ENCODE measurements at places on chromosomes 1 and 21.

GRCh38 chr1:43841321-43842174 lies 92.1 kb upstream of the ARTN start:
- no peak for DNase-seq

DNA sequence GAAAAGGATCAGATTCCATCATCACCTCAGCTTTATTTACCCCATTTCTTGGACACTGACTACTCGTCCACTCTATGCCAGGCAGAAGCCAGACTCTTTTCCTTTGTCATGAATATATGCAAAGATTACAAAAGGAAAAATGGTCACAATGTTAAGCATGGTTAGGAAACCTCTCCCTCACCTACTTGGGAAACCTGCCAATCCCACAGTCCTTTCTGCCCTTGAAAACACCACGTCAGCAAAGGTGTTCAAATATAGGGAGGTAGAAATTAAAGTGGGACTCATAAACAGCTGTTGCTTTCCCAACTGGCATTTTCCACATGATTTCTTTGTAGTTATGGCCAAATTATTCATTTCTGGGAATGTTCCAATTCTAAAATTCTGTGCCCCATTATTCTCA lies 16.2 kb upstream of the ATP13A2 start:
- no peak for DNase-seq

GRCh38 chr21:31599013-31599412 lies 60.5 kb upstream of the SOD1 start:
- DNase-seq: no peak

DNA sequence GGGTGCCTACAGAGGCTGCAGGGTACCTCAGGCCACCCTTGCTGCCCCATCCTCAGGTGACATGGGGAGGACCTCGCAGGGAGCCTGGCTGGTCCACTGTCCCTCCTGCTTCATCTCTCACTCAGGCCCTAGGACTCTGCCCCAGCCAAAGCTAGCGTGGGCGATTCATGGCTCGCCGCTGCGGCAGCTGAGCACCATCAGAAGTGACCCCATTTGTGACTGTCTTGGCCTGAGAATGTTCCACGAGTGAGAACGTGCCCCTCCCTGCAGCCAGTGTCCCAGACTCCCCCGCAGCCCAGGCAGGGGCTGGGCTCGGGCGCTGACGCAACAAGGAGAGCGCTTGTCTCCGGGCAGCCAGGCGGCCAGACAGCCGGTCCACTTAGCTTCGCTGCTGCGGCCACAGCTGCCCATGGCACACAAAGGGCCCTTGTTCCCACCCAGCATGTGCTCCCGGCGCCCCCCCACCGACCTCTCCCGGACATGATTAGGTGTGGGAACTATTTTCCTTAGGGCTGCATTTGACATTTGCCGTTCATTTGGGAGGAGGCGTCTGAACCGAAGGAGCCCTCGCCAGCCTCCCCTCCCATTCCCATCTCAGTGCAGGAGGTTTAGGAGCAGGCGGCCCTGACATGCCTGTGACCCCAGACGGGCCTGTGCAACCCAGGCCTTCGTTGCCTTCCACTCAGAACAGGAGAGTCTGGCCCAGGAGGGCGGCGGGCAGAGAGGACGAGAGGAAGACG lies 19.3 kb upstream of the POFUT2 start:
- no peak for DNase-seq

DNA sequence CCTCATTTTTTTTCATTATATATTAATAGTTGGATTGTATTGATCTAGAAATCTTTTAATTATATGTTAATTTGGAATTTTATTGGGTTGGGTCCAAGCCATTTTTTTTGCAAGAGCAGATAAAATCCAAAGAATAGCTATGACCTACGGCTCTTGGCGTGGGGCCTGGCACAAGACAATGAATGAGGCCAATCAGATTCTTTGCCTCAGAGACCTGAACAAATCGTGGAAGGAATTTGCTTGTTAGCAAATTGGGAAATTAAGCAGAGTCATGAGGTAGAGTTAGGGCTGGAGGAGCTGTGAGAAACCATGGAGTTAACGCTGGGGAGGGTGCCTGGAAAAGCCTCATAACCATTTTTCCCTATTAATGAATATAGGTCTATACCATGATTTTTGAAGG lies 40.1 kb downstream of the CAMSAP2 start:
- DNase-seq: no peak

DNA sequence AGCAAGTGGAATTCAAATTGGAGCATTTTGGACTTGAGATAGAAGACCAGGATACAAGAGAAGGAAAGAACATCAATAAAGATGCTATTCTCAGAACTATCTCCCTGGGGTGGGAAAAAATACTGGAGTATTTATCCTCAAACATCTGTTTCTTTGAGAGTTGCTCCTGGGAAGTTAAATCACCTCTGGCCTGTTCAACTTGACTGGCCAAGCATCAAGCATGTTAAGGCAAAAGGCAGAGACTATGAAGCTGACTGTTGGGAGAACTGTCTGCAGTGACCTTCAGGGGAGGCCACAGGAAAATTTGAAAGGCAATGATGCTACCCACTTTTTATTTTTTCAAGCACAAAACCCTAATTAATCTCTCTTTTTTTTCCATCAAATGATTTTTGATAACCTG lies 239.0 kb downstream of the NTNG1 start:
- no peak for DNase-seq

- no peak for DNase-seq
These were observed 5.1 kb upstream of the MYBPH start for GRCh38 chr1:203180611-203181330.

- DNase-seq: peak; percentile 9
These were observed 17.6 kb downstream of the FAM177B start for GRCh38 chr1:222754366-222755139.

DNA sequence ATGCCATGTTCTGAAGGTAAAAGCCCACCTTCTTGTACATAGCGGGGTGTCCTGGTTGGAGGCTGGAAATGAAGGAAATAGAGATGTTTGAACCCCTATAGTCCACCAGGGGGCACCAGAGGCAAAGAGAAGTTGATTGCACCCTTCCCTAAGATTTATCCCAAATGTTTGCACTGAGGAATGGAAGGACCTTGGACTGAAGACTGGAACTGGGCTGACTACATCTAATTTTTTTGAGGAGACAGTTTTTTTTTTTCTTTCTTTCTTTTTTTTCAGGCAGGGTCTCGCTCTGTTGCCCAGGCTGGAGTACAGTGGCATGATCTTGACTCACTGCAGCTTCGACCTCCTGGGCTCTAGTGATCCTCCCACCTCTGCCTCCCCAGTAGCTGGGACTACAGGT lies 55.3 kb upstream of the EIF4G3 start:
- peak; percentile 68 for DNase-seq

GRCh38 chr1:46133781-46134350 lies 1.4 kb upstream of the PIK3R3 start:
- DNase-seq: peak; percentile 43

DNA sequence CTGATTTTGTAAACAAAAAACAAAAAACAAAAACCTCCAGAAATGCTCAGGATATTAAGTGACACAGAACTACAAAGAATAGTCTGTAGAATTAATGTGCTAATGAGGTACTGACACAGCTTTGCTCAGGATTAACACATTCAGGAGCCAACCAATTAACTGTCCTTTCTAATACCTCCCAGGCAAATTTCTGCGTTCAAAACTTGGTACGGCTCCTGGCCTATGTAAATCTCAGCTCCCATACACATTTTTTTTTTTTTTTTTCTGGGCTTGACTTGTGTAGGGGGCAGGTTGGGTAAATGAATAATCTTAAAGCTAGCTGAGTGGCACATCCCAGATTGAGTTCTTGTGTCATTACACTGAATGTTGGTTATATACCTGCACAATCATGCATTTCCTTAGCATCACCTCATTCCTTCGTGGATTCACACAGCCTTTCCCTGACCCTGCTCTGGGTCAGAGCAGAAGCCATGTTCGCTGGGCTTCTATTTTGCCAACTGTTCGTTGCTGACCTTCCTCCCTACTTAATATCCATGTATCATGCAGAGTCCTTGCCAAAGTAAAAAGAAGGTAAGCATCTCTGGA lies 12.6 kb upstream of the IER5 start:
- DNase-seq: no peak

- no peak for DNase-seq
These were observed 25.0 kb upstream of the SLC2A1 start for GRCh38 chr1:42983693-42984092.

- DNase-seq: no peak
These were observed 1148.5 kb downstream of the PLA2G4A start for GRCh38 chr1:187977298-187977697.

DNA sequence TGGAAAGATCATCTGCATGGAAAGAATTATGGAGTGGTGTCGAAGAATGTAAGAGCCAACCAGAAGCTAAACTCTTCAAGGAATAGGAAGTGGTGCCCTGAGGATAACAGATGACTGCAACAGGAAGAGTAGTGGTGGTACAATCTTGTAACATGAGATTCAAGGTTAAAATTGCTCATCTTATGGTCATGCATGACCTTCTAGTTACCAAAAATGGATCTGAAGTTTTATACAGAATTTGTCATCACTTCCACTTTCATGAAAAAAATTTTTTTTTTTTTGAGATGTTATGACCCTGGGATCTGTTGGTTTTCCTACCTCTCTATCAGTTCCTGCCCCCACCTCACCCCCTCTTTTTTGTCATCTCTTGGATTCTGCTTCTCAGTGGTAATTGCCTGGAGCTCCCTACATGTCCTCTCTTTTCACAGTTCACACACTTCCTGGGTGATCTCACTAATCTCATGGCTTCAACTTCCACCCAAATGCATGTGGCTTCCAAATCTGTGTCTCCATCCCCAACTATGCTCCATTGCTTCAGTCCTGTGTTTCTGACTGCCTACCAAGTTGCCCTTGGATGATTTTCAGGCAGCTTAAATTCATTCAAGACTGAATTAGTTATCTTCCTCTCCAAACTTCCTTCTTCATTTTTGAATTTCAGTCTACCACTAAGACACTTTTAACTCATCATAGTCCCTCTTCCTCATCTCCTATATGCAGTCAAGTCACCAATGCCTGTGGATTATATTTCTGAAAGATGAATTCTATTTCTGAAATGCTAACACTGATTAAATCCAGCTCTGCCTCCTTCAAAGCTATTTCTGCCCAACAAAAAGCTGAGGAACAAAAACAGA lies 48.4 kb downstream of the SLAMF6 start:
- DNase-seq: no peak

- DNase-seq: no peak
These were observed 576.2 kb downstream of the PTPRU start for GRCh38 chr1:29812408-29813135.

DNA sequence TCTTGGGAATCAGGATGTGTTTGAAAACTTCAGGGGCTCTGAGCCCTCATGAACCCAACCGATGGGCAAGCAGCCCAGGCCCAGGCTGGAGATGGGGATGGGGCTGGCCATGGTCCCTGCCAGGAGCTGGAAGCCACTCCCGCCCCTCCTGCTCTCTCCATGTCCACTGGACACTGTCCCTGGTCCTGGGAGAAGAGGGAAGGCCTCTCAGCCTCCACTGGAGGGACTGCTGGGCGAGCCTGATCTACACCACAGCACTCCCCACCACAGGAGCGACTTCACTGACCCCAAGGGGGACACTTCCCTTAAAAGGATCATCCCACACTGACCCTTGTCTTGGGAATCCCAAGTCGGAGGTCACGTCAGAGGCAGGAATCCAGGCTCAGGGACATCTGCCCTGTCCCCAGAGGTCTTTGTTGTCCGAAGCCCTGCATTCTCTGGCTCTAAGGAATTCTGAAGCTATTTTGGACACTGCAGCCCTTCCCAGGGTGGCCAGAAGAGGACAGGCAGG lies 16.9 kb upstream of the COL18A1 start:
- no peak for DNase-seq

DNA sequence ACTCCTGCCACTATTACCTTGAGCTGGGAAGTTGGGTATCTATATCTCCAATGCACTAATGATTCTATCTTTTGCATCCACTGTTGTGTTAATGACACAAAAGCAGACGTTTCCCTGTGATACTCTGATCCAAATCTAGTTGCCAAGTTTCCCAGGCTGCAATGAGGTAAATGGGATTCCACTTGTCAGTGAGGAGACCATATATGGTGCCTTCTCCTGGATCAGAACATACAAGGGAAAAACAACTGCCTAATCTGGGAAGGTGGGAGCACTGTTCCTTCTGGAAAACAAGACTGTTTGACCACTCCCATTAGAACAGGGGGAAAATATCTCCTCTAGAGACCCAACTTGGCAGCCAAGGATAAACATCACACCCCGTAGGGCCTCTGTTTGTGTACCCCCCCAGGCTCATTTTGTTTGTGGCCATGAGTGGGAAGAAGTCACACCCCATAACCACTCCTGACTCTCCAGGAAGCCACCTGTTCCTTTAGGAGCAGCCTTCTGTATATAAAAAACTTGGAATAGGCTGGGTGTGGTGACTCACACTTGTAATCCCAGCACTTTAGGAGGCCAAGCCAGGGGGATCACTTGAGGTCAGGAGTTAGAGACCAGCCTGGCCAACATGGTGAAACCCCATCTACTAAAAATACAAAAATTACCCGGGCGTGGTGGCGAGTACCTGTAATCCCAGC lies 28.5 kb upstream of the SLC6A9 start:
- DNase-seq: peak; percentile 25

DNA sequence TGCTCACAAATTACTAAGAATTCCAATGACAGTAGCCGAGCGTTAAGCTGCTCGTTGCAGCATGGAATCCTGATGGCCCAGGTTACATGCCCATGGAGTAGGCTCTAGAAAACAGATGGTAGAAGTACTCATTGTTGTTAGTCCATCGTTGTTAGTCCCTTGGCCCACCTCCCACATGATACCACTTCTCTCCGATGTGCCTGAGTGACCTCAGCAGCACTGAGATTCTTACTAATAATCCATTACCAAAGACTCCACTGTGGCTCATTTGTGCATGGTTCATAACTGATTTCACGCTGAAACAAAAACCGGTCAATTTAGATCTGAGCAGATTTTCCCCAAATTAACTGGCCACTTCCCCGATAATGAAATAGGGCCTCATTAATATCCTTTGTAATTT lies 772.3 kb upstream of the CXADR start:
- DNase-seq: no peak

DNA sequence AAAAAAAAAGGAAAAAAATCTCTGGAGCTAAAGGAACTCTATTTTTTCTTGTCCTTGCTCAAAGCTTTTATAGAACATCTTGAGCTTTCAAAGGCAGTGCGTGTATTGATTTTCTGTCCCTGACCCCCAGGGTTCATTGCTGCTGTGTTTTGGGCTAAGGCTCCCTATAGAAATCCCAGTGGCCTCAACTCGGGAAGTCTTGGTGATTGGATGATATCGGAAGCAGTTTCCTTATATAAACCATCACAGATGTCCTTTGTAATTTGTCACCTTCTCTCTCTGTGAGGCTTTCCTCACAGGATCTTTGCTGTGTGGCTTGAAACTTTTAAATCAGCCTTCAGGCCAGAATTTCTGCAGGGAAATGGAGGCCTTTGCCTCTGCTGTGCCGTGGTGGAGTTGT lies 397.7 kb downstream of the RPS6KC1 start:
- DNase-seq: no peak

GRCh38 chr1:10626131-10626731 lies 151.5 kb downstream of the PEX14 start:
- DNase-seq: no peak

DNA sequence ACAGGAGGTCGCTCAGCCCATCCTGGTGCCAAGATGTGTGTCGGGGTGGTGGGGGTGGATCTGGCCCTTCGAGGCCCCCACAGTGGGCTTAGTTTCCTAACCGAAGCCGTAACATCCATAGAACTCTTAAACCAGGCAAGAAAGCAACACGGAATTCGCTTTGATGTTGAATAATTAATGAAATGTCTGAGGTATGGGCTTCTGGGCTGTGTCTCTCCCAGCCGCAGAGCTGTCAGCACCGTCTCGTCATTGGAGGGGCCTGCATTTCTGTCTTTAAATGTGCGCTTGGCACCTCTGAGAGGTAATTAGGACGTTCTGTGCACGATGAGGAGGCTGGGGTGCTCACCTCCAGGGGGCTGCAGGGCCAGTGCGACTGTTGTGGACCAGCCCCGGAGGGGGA lies 13.3 kb upstream of the PLCH2 start:
- no peak for DNase-seq

- peak; percentile 18 for DNase-seq
These were observed 9.8 kb upstream of the ERMAP start for GRCh38 chr1:42807056-42807668.
